ENCODE measurements at places on chromosomes 6 and 20. TPM values are rescaled to one million over a fixed set of nuclear protein-coding genes. Genes with fewer than 3 reads are reported as not detected.
A peak's percentile ranks its signal among the peaks of the same experiment; 100 is the strongest.

Gene KHDC1L
- 0.66 TPM for total RNA-seq

DNA sequence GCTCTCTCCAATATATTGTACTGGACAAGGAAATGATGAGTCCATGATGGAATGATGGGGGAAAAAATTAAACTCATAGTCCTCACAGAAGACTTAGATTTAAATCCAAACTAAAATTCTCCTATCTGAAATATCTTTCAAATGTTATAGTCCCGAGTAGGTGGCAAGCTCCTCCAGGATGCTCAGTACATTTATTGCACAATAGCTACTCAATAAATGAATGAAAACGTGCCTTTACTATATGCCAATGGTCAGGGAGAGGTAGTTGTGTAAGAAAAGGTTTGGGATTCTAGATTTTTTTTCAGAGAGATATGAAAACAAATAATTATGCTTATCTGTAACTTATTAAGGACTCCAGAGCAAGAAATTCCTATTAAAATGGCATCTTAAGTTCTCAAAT is 32.8 kb downstream of the HS3ST5 start:
- no peak for DNase-seq

Gene VGLL2
- total RNA-seq = not detected

DNA sequence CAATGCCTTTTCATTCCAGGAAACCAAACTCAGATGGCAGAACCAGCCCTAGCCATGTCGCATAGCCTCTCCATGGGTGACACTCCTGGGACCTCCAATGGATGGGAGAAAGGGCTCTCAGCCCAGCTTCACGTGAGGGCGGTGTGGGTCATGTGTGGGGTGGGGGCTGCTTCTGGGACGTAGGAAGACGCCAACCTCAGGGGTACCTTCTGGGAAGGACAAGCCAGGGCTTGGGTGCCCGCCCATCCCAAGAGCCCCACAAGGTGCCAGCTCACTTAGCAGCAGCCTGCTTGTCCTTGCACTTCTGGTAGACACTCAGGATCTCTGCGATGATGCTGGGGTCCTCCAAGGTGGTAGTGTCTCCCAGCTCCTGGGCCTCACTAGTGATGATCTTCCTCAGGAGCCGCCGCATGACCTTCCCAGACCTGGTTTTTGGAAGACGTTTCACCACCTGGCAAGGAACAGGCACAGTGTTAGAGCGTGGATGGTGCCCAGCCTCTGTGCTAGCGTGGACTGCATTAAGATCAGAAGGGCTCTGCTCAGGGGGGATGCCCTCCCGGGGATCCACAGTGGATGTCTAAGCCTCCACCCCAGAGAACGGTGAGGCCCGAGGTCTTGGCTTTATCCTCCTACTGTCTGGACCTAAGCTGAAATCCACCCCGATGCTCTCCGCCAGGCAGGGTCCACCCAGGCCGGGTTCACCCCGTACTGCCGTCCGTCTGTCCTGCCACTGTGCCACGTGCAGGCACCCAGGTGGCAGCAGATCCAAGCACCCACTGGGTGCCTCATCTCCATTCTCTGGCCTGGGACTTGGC is 15.1 kb upstream of the APMAP start:
- no peak for DNase-seq

- no peak for DNase-seq
Observed at GRCh38 chr6:22073516-22074198, 223.2 kb downstream of the PRL start.

GRCh38 chr20:44600758-44601201 is 18.4 kb downstream of the PKIG start:
- peak; percentile 65 for DNase-seq

GRCh38 chr6:144617191-144617590 is 332.1 kb downstream of the UTRN start:
- DNase-seq = no peak

Gene UBD
- total RNA-seq = 0.32 TPM

Gene FAM209A
- 1.0 TPM for total RNA-seq

GRCh38 chr6:28643017-28643740 is 117.5 kb downstream of the GPX5 start:
- DNase-seq = no peak

DNA sequence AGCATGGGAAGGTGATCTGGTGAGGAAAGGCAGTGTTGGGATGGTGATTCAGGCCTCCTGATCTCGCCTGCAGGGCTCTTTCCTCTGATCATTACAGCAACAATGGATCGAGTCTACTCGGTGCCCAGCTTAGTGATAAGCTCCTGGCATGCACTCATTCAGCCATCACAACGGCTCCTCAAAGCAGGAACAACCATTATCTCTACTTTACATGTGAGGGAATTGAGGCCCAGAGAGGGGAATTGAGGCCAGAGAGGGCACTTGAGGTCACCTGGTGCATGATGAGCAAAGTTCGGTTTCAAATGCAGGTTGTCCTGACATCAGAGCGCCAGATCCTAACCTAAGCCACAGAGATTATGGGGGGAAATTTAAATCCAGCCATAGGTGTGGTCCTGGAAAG is 42.0 kb upstream of the BPIFA2 start:
- no peak for DNase-seq

Gene HLA-DRA
- 274 TPM for total RNA-seq

- DNase-seq = no peak
Observed at GRCh38 chr6:36827261-36828079, 11.8 kb downstream of the CPNE5 start.

DNA sequence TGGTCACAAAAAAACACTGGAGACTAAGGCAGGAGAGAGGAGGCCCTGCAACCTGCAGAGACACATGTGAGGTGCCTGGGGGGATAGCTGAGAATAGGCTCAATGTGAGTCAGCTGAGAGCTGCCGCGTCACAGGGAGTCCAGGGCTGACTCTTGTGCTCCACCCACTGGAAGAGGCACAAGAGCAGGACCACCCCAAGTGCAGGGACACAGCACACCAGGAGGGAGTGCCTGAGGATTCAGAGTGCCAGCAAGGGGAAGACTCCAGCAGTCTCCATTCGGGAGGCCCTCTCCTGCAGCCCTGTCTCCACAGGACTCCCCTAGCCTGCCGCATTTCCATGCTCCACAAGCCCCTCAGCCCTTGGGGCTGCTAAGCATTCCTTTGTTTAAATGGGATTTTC is 105.5 kb downstream of the HUS1B start:
- DNase-seq = no peak

- DNase-seq = peak; percentile 9
Observed at GRCh38 chr20:3070725-3071124, 695 bp upstream of the OXT start.

DNA sequence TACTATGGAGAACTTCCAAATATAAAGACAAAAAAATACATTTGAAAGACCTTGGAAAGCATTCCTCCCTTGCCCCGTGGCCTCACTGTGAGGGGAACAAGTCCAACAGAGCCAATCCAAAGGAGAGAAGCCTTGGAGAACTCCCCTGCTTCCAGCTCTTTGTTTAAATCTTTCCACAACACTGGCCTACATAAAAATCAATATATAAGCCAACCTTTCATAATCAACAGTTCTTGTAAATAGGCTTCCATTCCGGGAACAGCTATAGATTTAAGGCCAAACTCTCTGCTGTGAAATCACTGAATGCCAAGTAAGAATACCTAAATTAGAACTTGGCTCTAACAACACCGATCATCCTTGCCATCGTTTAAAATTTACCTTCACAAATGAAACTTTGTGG is 242.1 kb downstream of the HACE1 start:
- DNase-seq = no peak

DNA sequence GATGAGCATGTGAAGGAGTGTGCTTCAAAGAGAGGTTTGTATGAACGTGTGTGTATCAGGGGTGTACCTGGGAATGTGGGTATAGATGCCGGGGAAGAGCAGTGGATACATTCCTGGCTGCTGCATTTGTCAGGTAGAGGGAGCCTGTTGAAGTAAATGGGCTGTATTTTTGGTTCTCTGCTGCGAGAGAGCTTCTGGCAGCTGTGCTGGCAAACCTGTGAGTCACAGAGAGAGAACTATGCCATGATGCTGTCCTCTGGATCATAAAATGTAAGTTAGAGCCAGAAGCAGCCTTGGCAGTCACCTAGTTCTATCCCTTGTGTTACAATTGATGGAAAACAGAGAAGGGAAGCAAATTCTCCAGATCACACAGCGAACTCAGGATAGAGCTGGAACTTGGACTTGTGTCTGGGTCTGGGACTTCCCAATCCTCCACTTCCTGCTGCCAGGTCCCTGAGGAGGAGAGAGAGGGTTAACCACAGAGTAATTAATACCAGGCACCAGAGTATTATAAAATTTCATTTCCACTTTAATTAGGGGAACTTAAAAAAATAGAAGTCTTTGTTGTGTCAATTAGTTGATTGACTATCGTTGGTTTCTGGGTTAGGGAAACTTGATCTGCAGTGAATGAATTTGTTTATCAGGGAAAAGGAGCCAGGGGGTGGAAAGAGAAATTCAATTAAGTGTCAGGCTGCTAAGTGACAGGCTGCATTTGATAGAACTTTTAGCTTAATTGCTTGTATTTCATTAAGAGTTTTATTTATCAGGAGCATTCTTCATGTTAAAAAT is 41.1 kb upstream of the GTSF1L start:
- DNase-seq = no peak

Gene ZNF512B
- total RNA-seq = 10.8 TPM

- DNase-seq = no peak
Observed at GRCh38 chr6:10793695-10794094, 44.6 kb downstream of the MAK start.

Gene SDC4
- total RNA-seq = 51.2 TPM

Gene MROH8
- total RNA-seq = 3.4 TPM

DNA sequence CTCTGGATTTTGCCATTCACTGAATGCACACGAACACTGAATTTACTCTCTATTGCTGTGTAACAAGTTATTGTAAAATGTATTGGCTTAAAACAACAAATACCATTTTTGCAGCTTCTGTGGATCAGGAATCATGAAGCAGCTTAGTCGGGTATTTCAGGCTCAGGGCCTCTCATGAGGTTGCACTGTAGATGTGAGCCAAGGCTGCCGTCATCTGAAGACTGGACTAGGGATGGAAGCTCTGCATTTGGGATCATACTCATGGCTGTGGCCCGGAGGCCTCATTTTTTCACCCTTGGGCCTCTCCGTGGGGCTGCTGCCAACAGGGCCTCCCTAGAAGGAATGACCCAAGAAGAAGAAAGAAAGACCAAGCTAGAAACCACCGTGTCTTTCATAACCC is 492.4 kb upstream of the CDH4 start:
- DNase-seq = no peak

DNA sequence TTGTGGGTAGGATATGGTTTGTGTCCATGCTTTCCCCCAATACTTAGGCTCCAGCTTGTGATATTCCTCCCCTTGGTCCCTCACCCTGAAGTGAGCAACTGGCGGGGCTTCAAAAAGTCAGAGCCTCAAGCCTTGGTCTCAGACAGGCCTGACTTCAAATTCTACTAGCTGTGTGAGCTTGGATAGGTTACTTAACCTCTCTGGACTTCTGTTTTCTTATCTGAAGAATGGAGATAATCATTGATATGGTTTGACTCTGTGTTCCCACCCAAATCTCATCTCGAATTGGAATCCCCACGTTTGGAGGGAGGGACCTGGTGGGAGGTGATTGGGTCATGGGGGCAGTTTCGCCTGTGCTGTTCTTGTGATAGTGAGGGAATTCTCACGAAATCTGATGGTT is 94.9 kb upstream of the CD83 start:
- DNase-seq = no peak

- no peak for DNase-seq
Observed at GRCh38 chr20:2132461-2132901, 30.9 kb downstream of the STK35 start.

Data from aorta (tissue), 5 donors.